ENCODE measurements at places on chromosomes 7 and 10. TPM values are rescaled to one million over a fixed set of nuclear protein-coding genes. Genes with fewer than 3 reads are reported as not detected.

DNA sequence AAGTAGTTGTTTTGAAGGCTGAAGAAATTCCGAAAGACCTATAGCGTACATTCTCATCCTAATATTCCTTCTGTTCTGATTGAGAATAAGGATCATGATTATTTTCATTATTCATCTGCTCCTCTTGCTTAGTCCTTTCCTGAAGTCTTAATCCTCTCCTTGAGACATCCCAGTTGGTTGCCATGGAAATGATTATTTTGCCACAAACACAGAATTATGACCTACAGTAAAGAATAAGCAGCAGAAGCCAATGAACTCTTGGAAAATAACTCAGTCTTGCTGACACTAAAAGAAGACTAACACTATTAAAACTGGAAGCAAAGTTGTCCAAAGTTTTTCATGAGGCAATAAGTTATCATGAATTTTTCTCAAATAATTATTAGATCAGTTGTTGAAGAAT, 47.8 kb upstream of the JAZF1 start:
- ATAC-seq: no peak

DNA sequence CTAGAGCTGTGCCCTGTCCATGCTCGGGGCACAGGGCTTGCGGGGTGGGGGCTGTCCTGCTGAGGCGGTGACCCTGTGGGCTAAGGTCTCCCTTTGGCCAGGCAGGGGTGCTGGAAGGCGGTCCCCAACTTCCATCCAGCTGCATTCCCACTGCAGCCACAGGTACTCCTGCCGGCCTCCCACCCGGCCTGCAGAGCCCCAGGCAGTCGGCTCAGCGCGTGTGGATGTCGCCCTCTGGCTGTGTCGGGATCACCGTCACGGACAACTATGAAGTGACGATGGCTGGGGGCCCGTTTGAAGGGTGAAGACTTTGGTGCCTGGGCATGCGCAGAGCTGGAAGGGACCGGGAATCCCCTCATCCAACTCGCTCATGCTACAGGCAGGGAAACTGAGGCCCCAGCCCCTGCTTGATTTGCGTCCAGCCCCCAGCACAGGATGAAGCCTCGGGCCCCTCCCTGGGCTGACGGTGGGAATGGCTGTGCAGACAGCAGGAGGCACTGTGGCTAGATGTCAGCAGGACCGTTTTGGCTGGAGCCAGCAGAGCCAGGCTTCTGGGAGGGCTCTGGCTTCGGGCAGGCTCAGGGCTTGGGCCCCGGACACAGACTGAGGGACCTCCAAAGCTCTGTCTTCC, 2.3 kb upstream of the TMEM184A start:
- no peak for ATAC-seq

THAP5 gene
- total RNA-seq: 34.8 TPM

DNA sequence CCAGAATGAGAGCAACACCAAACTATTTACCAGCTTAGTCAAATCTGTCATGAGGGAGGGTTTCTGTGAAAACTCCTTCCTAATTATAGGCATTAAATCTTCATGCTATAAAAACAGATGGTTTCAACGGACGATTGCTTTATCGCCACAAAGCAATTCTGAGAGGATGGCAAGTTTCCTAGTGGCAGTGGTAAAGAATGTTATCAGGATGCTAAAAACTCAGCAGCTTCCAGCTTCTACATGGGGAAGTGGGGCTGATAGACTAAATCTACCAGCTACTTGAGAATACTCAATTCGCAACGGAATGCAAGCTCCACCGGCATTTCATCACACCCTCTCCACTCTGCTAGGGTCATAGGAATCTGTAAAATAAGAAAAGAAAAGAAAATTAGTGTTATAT, 41.8 kb downstream of the JCAD start:
- ATAC-seq: no peak

DNA sequence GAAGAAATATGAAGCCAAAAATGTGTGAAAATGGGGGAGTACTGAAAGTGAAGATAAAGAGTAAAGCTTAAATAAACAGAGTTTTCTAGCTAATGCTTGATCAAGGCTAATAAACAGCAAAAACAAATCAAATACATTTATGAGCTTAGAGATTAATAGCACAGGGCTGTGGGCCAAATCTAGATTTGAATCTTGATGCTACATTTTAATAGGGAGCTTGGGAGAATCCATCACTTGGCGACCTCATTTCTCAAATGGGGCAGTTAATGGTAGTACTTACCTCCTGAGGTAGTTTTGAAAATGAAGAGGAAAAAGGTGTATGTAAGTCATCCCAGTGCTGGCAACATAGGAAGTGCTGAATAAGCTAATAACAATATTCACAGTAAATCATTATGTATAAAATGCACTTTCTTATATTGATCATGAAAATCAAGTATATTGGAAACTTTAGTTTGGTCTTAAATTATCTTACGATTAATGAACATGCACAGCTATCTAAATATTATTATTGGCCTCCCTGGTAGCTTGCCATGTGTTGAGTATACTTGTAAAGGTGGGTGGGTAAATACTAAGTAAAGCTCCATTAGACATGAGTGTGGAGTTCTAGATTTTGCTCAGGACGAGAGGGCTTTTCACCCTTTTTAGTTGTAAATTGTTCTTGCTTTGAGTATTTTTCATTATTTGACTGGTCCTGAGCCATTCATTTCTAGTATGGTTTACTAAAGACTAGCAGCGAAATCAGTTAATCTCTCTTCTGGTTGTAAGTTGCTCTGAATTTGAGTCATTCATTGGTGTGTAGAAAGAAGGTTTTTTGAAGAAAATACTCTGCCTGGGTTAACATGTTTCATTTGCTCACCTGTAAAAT, 5.1 kb downstream of the BICC1 start:
- peak; percentile 67 for ATAC-seq

GRCh38 chr7:71842381-71842780, 569.8 kb downstream of the CALN1 start:
- no peak for ATAC-seq

- ATAC-seq: no peak
Observed at GRCh38 chr10:10975647-10976046, 42.0 kb upstream of the CELF2 start.

SHH gene
- not detected for total RNA-seq

LIPM gene
- total RNA-seq: not detected

CNPY1 gene
- not detected for total RNA-seq

CHAT gene
- total RNA-seq: not detected

CUEDC2 gene
- total RNA-seq: 53.3 TPM

TMEM236 gene
- total RNA-seq: 0.37 TPM

DNA sequence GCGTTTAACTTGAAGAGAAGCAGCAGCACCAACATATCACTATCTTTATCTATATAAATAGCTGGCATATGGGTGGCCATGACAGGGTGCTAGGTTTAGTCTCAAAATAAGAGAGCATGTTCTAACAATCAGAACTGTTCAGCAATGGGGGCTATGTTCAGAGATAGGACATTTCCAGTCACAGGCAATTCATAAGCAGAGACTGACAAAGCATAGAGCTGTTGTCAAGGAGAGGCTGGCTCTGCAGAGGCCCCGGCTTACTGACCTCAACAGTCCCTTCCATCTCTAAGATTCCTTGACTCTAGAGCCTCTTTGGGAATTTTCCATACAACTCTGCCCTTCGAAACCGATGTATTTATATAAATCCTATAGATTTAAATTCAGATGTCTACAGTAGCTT, 17.2 kb downstream of the ANK3 start:
- ATAC-seq: no peak

DNA sequence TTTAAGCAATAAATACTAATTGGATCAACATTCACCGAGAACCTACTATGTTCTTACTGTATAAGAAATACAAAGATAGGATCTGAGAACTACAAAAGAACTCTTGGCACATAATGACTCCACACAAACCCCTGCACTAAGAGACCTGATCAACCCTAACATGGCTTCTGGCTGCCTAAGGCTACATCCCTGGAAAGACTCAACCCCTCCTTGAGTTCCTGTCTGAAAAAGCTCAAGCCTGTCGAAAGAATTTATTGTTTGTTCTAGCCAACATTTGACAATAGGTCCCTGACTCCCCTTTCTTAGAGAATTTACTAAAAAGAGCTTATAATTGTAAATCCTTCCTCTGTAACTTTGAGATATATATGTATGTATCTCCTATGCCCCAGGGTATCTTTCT, 125.3 kb upstream of the SGCE start:
- no peak for ATAC-seq

GRCh38 chr7:119320316-119320715, 952.7 kb upstream of the KCND2 start:
- ATAC-seq: no peak

AKR1C2 gene
- not detected for total RNA-seq

- ATAC-seq: no peak
Observed at GRCh38 chr10:91146146-91146545, 74.3 kb upstream of the PCGF5 start.

IL6 gene
- 1.0 TPM for total RNA-seq

- ATAC-seq: no peak
Observed at GRCh38 chr7:106169821-106170610, 57.9 kb upstream of the SYPL1 start.

STAM gene
- total RNA-seq: 35.4 TPM

GRCh38 chr10:68233046-68233445, 1.1 kb upstream of the ATOH7 start:
- ATAC-seq: no peak

TRIM73 gene
- 3.2 TPM for total RNA-seq

GRCh38 chr10:4725917-4726606, 99.9 kb upstream of the AKR1E2 start:
- peak; percentile 95 for ATAC-seq

DNA sequence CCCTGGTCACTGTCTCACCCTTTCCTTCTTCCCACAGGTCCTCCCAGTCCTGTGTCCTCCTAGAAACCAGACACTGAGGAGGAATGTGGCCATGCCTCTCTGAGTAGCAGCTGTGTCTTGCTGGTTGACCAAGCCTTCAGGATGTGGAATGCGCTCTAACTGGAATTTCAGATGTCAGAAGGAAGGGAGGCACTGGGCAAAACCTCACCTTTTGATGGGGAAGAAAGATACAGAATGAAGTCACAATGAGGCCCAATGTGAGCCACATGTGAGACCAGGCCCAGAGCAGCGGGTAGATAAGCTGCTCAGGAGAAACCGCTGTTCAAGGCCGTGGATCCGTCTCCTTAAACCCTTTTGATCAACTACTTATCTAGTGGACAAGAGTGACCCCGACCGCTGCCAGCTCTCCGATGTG, 54.8 kb upstream of the ECHDC3 start:
- ATAC-seq: no peak

DNA sequence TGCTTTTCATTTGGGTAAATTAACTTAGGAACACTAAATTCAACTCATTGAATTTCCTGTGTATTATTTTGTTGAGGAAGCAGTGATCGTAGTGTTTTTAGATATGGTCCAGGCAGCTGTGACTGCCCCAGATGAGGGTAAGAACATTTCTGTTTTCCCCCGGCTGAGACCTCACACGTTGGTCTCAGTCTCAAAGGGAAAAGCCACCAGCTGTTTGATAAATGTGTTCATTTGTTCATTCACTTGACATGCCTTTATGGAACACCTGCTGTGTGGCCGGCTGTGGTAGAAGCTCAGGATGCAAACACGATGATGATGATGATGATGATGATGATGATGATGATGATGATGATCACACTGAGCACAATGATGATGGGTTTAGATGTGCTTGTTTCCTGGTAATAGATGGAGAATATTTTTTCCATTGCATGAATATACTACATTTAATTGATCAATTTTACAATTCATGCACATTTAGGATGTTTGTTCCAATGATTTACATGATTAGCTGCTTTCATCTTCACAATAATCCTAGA, 125.6 kb upstream of the ZNF32 start:
- ATAC-seq: no peak

DNA sequence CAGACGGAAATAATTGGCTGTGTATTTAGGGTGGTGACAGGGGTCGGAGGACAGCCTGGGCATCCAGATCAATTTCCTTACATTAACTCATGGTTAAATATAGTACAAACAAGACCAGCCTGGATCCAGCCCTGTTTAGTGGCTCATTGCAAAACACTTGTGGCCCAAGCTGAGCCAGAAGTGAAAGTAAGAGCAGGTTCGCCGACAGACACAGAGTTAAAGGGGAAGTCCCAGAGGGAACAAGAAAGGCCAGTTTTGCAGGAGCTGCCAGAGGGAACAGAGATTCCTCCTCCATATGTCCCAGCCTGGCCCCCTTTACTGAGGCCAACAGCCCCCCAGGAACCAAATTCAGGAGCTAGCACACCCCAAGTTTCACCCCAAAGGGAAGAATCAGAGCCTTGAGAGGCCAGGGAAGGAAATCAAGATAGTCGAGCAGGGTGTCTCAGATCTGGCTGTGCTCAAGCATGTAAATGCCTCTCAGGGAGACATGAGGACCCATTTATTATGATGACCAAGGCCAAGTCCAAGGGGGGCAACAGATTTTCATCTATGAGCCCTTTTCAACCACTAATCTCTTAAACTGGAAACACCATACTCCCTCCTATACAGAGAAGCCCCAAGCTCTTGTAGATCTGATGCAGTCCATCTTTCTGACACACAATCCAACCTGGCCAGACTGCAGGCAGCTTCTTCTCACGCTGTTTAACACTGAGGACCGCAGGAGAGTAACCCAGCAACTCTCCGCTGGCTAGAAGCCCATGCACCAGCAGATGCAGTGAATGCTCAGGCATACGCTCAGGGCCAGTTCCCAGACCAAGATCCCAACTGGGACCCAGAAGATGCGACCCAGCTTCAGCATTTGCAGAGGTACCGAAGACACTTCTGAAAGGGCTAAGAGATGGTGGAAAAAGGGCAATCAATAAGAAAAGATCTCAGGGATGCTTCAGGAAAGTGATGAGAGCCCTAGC, 15.9 kb upstream of the ADCK2 start:
- ATAC-seq: peak; percentile 76
